A172 (cell line): ENCODE measurements at places on chromosomes 2 and 18. TPM values are rescaled to one million over a fixed set of nuclear protein-coding genes. Genes with fewer than 3 reads are reported as not detected.

GRCh38 chr18:31688606-31689005, 4.2 kb upstream of the B4GALT6 start:
- DNase-seq = no peak

DNA sequence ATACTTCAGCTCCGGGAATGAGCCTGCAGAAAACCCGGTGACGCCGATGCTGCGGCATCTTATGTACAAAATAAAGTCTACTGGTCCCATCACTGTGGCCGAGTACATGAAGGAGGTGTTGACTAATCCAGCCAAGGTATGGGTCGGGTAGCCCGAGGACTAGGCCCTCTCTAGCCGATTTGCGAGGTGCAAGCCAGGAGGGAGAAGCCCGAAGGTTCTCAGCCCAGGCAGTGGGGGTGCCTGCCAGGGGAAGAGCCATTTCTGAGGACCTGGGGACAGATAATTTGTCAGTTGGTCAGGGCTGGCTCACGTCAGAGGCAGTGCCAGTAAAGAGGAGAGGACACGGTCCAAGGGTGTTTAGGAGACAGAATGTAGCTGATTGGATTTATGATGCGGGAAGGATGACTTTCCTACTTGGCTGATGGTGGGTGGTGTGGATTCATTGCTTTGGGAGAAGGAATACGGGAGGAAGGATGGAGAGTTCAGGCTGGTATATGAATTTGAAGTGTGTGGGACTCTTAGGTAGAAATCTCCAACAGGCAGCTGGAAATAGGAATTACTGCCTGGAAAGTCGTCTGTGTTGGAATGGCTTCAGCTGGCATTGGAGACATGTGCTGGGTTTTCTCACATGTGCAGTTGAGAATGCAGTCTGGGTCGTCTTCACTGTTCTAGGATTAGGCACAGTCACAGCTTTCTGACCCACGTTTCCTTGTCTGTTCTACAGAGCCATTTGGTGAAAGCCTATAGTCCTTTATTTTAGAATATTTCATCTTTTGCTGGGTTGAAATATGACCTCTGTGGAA, 874 bp downstream of the NDUFAF7 start:
- peak; percentile 46 for DNase-seq

GRCh38 chr2:236211296-236211695, 43.1 kb upstream of the GBX2 start:
- DNase-seq = no peak

- DNase-seq = no peak
Observed at GRCh38 chr2:64467096-64467843, 13.3 kb downstream of the LGALSL start.

NOSTRIN gene
- 1.6 TPM in 1 of 2 replicates, not detected in the other for total RNA-seq

DNA sequence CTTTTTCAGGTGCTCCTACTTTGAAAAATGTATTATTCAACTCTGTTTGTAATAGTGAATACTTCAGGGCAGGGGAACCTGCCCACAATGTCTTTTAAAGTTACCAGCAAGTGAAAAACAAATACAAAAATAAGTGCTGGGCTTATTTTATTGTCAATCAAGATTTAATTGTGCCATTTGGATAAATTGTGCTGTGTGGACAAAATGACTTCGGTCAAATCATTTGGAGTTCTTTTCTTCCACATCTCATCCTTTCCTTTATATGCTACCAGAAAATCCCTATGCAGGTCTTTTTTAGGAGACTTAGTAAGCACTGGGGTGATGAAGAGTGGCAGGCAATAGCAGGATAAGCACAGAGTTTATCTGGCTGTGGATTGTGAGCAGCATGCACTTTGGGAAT, 63.9 kb downstream of the NYAP2 start:
- DNase-seq = no peak

GREB1L gene
- 3.5 and 4.0 TPM in 2 replicates for total RNA-seq

KYNU gene
- 1.4 and 3.9 TPM in 2 replicates for total RNA-seq

DNA sequence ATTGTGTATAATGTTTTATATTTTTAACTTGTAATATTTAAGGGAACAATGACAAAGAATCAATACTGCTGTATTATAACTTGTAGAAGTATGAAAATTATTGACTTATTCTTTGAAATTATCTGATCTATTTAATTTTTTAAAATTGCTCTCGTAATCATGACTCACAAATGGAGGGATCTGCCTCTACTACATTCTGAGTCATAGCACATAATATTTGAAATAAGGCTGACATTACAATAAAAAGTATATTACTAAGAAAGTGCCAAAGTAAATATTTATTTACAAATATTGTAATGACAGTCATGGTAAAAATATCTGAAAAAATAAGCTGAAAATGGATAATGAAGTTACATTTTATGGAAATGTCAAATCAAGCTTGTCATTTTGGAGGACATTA, 1144.6 kb upstream of the CDH2 start:
- no peak for DNase-seq

DNA sequence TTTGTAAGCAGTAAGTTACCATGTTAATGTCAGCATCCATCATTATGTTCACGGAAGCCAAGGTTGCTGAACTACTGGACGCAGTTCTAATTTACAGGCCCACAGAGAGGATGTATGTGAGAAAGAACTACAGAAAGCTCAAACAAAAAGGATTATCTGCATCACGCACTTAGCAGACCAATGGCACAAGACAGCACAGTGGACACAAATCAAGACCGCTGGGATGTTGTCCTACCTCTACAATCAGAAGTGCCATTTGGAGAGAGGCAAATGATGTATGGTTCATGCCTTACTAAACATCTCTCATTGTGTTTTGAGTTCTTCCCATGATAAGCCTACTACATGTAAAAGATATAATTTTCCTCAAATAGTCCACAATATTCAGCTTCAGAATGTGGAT, 330.7 kb upstream of the CHAC2 start:
- DNase-seq = no peak

DNA sequence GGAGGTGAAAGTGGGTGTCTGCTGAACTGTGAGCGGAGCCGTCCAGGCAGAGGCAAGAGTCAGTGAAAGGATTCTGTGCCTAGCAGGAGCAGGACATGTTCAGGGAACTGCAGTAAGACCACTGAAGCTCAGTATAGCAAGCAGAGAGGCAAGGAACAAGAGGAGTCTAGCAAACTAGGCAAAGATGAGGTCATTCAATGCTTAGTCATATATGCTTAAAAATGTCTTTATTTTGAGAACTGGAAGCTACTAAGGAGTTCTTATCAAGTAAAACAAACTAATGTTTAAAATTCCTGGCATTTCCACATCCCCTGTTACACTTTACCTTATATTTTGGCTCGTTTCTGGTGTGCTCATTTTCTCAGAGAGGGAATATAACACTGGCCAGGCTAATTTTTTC, 913.4 kb downstream of the CBLN2 start:
- DNase-seq = peak; percentile 2

DNA sequence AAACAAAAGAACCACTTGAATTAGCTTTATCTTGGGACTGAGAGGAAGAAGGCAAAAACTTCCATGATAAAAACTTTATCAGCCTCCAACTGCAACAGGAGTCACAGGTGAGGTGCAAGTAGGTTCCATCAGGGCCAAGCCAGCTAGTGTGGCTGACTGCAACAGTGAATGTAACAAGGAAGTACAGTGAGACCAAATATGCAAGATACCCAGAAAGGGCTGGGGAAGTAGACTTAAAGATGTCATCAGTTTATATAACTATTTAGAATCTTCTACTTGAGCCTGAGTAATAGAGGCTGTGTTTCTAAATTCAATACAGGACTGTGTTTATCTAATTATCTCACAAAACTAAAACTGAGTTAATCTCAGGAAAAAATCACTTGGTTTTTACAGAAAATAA, 14.8 kb downstream of the PLEKHM3 start:
- DNase-seq = no peak

DNA sequence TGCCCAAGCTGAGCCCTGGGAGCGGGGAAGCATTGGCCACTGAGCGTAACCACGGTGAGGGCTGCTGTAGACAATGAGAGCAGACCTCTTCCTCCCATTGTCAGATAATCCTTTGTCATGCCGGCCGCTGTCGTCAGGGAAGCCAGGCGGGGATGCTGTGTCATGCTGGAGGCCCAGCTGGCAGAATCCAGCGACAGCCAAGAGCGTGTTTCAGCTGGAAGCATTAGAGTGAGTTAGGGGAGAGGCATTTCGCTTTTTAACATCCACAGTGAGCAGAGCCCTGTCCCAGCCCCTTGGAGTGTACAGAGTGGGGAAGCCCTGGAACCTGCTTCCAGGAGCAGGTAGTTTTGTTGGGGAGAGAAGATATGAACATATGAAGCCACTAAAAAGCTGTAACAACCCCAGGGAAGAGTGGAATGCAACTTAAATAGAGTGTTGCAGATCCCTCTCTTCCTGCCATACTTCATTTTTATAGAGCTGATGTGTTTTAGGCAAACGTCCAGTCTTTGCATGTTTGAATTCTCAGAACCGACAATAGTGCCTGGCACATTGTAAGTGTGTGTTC, 7.0 kb downstream of the CTIF start:
- DNase-seq = peak; percentile 50

SCG2 gene
- 1.7 and 2.2 TPM in 2 replicates for total RNA-seq

DNA sequence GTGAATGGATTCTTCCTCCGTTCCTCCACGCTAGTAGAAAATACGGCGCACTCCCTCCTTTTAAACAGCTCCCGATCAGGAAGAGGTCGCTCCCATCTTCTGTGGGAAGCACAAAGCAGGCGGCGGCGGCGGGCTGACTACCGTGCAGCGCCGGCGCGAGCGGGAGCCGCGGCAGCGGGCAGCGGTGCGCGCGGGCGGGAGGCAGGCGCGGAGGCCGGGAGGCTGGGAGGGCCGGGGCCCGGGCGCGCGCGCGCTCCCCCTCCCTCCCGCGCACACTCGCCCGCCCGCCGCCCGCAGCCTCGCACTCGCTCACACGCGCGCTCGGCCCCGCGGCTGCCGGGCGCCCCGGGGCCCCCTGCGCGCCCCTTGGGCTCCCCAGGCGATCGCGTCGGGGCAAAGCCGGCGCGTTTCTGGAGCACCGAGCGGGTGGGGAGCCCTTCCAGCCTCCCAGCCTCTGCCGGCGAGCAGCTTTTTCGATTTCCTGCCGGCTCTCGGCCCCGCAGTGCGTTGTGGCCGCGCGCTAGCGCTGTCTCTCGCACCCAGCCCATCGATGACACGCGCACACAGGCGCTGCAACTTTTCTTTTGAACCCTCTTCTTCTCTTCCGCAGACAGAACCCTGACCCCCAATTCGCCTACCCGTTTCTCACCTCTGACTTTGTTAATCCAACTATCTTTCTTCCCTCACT, at the start of gene SLC8A1:
Gene SLC8A1 (minus strand): TSS at position 173 of the 688 bp plus-strand sequence.
- peak; percentile 17 for DNase-seq

DNA sequence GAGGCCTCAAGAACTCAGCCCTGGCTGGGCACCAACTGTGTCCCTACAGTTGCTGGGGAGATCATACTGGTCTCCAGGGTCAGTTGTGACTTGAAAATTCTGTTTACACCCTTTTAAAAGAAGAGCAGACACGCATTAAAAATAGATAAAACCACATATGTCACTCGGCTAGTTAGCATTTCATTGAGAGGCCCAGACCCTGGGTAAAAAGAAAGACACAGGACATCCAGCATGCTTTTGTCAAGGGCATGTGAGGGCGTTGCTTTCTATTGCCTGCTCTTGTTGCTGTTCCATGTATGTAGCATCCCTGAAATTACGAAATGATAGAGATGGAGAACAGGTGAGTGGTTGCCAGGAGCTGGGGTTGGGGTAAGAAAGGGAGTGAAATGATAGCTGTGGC, 94.3 kb downstream of the SEPTIN10 start:
- DNase-seq = no peak

GRCh38 chr2:46434851-46435273, 44.5 kb upstream of the TMEM247 start:
- DNase-seq = peak; percentile 14

DNA sequence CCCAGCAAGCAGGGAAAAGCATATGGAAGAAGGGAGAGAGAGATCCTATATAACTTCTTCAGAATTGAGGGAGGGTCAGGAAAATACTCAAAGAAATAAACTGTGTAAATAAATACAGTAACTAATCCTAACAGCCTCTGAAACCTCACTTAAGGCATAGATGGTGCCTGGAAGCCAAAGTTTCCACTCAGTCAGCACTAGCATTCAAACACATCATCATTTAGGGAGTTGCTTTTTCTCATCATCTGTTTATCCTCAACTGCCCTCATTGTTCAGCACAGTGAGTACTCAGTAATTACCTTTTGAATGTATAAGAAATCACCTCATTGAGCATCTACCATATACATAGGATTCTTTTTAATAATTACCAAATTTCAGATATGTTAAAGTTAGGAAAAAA, 262.9 kb downstream of the C1D start:
- no peak for DNase-seq

DNA sequence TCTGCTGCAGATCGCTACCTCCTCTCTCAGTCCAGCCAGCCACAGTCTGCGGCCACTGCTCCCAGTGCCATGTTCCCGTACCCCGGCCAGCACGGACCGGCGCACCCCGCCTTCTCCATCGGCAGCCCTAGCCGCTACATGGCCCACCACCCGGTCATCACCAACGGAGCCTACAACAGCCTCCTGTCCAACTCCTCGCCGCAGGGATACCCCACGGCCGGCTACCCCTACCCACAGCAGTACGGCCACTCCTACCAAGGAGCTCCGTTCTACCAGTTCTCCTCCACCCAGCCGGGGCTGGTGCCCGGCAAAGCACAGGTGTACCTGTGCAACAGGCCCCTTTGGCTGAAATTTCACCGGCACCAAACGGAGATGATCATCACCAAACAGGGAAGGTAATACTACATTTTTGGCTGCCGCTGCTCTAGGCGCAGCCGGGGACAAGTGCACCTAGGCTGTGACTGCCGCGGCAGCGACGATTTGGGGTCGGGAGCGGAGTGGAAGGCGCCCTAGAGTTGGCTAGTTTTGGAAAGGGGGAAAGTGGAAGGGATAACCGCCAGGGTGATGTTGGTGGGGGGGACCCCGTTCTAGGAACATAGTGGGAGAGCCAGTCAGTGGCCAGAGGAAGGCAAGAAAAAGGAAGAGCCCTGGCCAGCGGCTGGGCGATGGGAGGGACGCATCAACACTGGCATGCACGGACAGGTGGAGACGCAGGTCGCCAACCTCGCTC, 776 bp downstream of the TBR1 start:
- no peak for DNase-seq

- DNase-seq = peak; percentile 83
Observed at GRCh38 chr2:42102024-42102590, 54.3 kb downstream of the PKDCC start.

ABCG8 gene
- not detected in 2 replicates for total RNA-seq

- no peak for DNase-seq
Observed at GRCh38 chr2:183477296-183477695, 353.1 kb downstream of the NUP35 start.

DNA sequence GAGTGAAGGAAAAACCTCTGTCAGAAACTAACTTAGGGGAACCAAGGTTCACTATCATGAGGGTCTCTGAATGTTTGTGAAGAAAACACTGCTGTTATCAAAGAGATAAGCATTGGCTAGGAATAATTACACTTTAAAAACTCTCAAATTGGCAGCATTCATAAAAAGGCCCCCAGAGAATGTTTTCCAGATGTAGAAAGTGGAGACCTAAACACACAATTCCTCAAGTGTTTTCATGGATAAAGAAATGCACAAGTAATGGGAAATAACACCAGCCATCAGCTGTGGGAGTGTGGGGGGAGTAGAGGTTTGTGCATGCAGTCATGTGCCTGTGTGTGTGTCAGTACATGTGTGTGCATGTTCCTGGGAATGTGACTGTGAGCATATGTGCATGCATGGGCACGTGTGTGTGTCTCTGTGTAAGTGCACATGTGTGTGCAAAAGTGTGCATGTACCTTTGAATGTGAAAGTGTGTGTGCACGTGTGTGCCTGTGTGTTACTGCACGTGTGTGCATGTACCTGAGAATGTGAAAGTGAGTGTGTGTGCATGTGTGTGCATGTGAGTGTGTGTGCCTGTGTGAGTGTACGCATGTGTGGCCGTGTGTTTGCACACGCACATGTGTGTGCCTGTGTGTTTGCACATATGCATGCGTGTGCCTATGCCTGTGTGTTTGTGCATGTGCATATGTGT, 854.3 kb upstream of the SALL3 start:
- DNase-seq = no peak

CBLN2 gene
- 0.12 TPM in 1 of 2 replicates, not detected in the other for total RNA-seq
